ENCODE measurements at places on chromosomes 2 and 18.

GRCh38 chr2:41711736-41712135 lies 336.1 kb upstream of the PKDCC start:
- DNase-seq, result no peak

GRCh38 chr2:201257956-201258665 lies 2.2 kb upstream of the CASP8 start:
- DNase-seq, result no peak

- no peak for DNase-seq
Measured at GRCh38 chr2:66489436-66489835, 54.5 kb downstream of the MEIS1 start.

GRCh38 chr2:224659714-224660113 lies 56.5 kb downstream of the CCDC195 start:
- DNase-seq, result no peak

DNA sequence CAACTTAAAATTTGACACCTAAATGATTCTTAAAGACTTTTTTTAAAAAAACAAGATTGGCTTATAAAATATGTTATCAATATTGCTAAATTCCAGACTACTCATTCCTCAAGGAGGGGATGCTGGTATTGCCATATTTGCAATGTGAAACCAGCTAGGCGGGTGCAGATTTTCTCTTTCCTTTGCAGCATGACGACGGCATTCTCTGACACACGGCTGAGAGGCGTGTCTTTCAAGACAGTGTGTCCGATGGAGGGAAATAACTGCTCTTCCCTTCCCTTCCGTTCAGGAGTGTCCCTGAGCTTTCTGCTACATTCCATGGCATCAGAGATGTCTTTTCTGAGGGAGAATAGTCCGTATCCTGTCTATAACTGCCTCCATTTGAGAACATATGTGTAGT lies 38.2 kb upstream of the CNGA3 start:
- no peak for DNase-seq

DNA sequence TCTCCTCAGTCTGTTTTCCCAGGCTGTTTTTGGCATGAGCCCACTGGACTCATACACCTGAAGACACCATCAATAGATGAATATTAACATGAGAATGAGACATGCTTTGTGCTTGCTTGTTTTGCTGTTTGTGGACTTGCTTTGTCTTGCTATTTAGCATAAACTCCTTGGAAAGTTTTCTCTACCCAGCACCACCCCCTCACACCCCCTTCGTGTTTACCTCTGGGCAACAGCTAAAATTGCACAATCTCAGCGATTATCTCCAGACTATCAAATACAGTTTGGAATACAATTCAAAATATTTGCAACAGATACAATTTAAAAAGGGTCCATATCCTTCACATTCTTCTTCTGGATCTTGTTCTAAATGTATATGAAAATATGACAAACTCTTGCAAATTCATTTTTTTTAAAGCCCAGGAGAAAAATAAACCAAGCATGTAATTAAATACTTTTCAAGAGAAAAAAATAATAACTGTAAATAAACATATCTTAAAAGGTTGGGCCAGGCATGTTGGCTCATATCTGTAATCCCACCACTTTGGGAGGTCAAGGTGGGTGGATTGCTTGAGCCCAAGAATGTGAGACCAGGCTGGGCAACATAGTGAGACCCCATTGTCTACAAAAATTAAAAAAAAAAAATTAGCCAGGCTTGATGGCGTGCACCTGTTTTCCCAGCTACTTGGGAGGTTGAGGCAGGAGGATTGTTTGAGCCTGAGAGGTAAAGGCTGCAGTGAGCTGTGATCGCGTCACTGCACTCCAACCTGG lies 32.3 kb upstream of the PMAIP1 start:
- DNase-seq, result no peak

DNA sequence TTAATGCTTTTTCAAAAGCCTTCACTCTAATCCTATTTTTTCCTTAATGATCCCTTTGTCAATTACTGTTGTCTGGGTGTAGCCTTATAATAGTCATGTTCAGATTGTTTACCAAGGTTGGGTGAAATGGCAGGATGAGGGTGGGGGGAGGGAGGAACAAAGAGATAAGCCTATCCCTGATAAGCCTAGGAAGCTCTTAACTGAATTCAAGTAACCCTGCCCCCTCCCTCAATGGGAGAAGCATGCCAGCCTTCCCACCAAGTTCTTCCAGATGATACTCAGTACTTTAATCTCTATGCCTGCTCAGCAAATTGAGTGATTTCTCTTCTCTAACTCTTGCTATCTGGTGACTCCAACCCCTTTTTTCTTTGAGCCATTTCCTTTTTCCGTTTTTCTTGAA lies 180.3 kb upstream of the ETAA1 start:
- no peak for DNase-seq

- no peak for DNase-seq
Measured at GRCh38 chr2:234446404-234447076, 50.3 kb downstream of the ARL4C start.

DNA sequence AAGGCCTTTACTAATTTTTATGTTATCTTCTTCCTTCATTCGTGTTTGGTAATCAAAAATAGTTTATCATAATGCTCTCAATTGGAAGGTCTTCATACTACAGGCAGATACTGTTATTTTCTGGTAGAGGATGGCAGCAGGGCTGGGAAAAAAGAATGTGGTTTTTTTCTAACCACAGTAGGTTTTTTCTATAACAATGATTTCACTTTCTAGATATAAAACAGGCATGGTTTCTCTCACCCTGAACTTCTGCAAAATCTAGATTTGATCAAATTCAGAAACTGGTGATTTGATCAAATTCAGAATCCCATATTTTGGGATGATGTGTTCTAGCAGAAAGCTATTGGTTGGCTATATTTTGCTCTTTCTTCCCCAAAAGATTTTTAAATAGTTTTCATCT lies 27.6 kb downstream of the BCL11A start:
- DNase-seq, result no peak

- no peak for DNase-seq
Measured at GRCh38 chr2:179726461-179727180, 134.8 kb downstream of the ZNF385B start.

GRCh38 chr18:79493801-79494211 lies 98.1 kb downstream of the NFATC1 start:
- no peak for DNase-seq

DNA sequence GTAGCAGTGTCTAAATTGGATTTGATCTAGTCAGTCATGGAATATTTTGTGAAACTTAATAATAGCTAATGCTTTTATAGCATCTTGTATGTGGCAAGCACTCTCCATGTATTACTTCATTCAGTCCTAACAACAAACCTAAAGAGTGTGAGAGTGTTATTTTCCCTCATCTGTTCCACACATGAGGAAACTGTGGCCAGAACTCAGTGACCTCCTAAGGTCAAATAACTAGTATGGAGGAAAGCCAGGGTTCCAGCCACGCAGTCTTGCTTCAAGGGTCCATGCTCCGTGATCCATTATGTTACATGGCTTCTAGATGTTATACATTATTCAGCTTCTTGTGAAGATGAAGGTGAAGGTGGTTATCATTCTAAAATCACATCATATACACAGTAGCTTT lies 45.5 kb downstream of the TWSG1 start:
- DNase-seq, result peak; percentile 34

GRCh38 chr2:172856606-172857005 lies 121.0 kb downstream of the RAPGEF4 start:
- no peak for DNase-seq

DNA sequence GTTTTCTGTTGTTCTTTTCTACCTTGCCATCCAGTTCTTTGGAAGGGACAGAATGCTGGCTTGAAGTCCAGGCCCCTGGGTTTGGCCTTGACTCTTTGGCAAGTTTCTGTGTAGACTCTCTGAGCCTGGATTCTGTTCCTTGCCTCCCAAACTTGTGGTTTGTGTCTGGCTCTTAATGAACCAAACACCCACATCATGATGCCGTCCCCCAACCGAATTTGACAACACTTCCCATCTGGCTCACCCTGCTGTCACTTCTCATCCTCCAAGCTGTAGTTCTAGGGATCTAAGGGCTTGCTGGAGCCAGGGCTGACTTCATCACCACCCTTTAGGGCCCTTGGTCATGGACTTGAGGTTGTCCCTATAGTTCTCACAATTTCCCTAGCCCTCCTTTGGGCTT lies 68.9 kb upstream of the CELF4 start:
- no peak for DNase-seq

- no peak for DNase-seq
Measured at GRCh38 chr2:227379095-227379494, at the start of gene TM4SF20. TSS of gene TM4SF20 (minus strand) at chr2:227379306. CDS start at chr2:227379268, 38 bp downstream.

DNA sequence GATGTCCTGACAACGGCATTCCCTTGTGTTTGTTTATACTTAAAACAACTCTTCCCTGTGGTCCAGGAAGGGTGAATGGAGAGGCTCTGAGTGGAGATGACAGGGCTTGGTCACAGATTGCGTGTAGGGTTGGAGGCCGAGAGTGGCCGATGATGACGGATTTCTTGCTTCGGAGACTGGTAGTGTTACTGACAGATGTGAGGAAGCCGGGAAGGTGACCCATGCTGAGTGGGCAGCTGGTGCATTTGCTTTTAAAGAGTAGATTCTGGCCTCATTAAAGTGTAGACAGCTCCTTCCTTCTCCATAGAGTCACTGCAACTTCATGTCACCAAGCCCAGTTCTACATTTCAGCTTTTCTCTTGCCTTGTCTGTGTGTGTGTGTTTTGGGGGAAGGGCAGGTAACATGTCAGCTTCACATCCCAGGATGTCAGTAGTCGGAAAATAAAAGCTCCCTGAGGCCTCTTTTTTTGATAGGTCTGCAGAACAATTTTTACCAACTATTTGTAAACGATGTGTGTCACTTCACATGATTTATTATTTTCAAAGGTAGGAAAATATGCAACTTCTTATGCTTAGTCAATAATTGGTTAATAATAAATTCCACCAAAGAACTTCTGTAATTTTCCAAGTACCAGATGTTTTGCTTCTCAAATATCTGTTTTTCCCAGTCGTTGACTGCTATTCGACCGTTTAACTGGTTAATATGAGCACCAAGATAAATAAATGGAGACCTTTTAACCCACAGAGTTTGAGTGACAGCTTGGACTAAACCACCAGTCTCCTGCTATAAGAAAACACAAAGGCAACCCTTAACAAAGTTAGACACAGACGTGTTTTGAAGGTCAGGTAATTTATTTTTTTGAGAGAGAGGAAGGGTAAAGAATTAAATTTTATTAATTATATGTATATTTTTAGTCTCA lies 436.9 kb downstream of the SLC4A3 start:
- DNase-seq, result no peak

DNA sequence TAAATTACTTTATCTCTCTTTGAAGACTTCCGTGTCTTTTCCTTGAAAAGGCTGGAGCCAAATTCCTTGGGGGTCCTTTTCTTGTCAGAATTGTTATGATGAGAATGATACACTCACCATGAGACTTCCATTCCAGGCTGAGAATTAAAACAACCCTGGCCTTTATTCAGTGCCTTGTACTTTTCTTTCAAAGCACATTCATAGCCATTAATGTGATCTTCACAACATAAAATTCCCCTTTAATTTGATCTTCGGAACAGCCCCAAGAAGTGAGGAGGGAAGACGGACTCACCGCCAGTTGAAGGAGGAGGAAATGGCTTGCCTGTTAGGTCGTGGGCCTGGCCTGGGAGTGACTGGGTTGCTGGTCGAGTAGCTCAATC lies 127.3 kb downstream of the DDX1 start:
- DNase-seq, result no peak

DNA sequence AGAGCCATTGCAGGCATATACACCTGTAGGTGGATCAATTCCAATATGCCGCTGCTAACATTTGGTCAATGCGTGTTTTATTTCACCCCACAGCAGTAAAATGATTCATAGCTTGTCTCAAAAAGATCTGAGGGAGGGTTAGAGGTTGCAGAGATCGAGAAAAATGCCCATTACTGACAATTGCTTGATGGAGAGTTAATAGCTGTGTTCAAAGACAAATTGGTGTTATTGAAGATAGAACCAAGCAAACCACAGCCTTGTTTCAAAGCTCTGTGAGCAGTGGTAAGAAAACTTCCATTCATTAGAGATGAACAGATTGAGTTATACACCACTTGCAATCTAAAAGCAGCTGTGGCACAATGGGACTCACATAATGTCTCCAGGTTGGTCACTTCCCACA lies 95.4 kb downstream of the KCNE4 start:
- peak; percentile 73 for DNase-seq

GRCh38 chr18:35466815-35467623 lies 30.7 kb downstream of the INO80C start:
- DNase-seq, result no peak

- DNase-seq, result no peak
Measured at GRCh38 chr2:24179683-24180082, 4.8 kb downstream of the FAM228A start.

GRCh38 chr2:1231466-1232063 lies 181.7 kb upstream of the TPO start:
- no peak for DNase-seq

DNA sequence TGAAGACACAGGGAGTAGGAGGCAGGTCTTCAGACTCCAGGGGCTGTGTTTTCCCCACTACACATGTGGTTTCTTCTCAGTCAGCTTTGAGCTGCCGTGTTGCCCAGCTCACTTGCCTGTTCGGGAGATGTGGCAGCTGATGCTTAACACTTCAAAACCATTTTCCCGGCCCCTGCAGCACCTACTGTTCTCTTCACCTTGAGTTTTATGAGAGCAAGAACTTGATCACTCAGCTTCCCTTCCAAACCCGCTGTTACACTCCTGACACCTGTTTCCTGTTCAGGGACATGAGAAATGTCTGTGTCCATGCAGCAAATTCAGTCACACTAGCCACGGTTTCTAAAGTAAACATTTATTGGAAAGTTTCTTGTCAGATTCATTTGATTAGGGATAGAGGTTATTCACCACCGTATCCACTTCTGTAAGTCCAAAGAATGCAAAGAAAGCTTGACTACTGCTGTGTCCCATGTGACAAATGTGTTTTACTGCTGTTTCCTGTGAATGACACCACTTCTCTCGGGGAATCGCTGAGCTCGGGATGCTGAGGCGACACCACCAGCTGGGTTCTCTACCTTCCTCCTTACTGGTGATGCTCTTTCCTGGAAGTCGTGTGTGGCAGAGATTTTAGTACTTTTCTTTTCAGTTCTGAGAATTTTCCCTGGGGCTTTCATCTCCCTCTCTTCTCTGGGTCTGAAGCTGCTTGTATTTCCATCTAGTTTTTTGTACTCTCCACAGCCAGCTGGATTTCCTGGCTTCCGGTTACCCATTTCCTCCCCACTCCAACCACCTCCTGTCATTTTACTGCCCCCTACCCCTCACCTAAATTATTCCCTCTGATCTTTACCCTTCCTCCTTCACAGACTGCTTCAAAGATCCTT lies 91.7 kb downstream of the KLF7 start:
- DNase-seq, result no peak

DNA sequence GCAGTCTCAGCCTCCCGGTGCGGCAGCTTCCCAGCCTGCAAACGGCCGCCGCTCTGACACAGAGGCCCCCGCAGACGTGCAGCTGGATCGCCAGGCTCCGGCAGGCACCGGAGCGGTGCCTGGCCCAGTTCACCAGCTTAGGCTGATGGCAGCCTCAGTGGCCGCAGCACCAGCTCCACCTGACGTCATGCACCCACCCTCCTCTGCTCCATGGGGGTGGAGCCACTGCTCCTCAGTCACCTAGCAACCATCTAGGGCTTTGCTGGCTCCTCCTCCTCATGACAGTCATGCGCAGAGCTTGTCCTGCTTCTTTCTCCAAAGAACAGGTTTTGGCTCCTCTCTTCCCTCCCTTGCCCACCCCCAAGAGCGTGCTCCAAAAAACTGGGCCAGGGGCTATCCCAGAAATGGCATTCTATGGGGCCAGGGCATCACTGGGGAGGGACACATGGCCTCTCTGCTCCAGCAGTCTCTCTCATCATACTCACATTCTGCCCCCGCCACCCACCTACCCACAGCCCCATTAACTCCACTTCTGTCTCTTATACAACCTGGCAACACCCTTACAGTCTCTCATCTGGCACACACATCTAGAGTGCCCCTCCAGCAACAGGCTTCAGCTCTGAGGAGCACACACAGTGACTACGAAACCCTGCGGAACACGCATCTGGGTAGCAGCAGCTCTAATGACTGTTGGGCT lies 5.5 kb downstream of the DCTN1 start:
- no peak for DNase-seq

Measured in NCI-H1930 (cell line).